Activated CD4-positive, alpha-beta T cell treated with anti-CD3 and anti-CD28 coated beads for 1 hour (primary cell): ENCODE measurements at places on chromosomes 11 and 22.

DNA sequence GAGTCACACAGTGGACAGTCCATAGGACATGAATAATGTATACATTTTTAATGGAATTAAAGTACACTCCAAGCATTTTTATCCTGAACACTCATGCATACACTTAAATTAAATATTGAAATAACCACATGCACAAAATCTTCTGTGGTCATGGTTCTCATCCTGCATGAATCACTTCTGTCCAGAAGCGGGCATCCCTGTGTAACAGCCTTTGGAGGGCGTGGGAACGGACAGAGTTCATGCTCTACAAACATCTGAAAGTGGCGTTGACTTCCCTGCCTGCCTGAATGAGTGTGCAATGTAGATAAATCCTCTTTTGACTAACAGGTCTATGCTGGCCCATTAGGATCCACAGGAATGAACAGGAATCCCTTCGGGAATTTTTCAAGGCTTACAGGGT, 780.2 kb downstream of the BRD1 start:
- DNase-seq, result no peak

DNA sequence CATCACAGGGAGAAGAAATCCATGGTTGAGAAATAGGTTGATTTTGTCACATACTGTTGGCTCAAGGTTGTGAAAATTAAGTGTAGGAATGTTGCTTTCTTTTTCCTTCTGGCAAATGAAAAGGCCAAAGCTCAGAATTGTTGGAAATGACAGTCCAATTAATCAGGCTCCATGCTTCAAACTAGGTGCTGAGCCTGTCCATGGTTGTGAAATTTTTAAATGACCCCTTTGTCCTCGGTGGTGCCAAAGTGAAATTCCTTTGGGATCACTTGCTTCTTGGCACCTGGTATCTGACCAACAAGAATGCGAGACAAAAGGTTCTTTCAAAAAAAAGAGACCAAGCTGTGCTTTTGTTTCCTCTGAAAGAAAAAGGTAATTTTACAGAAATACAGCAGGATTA, 451.9 kb downstream of the ETS1 start:
- DNase-seq, result no peak

DNA sequence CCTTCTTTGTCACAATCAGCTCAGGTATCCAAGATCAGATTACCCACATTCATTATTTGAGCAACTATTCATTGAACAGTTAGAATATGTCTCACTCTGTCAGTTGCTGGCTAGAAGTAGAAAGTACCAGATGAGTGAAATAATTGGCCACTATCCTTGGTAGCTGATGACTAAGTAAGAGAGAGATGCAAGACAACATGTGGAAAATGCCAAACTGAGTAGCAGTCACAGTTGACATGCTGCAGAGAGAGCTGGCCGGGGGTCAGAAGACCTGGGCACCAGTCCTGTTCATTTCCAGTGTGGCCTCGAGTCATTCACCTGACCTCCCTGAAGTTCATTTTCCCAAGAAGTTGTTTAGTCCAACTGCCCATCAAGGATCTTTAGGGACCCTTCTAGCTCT, 22.5 kb upstream of the SMIM35 start:
- DNase-seq, result no peak

DNA sequence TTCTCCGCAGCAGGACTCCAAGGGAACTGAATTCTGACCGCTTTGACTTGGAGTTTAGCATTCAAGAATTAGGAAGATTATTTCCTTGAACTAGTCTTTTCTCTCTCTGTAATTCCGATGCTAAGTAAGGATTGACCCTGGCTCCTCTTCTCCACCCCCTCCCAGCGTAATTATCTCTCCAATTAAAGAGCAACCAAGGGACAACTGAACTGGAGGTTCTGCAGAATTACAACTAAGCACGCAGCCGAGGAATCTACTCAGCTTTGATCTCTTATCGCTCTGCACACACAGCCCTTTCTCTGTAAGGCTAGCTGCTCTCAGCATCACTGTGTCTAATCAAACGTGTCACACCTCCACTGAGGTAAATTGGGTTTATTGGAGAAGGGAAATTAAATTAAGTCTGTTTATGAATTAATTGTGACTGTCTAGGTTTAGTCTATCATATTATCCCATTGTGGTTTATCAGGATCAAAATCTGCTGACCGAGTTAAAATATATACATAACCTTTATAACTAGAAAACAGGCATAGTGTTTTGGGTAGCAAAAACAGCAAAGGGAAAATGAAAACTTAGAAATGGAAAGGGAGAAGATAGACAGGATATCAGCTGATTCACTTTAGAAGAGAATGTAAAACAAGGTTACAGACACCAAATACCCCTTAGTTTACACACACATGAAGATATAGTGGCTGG, 241.3 kb upstream of the LARGE1 start:
- DNase-seq, result no peak

DNA sequence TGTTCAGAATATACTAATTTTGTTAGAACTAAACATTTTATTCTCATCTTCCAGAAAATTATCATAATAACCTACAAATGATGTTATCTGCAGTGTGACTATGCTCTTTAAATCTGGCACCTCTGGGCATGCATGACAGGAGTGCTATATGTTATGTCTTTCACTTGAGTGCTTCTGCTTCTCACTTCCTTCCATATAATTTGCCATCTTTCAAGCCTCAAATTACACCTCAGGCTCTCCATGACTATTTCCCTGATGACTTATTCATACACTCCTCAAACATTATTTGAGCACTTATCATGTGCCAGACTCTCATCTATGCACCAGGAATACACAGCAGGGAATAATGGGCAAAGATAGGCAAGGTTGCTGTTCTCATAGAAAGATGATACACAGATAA, 219.3 kb upstream of the POU2AF2 start:
- DNase-seq, result no peak

DNA sequence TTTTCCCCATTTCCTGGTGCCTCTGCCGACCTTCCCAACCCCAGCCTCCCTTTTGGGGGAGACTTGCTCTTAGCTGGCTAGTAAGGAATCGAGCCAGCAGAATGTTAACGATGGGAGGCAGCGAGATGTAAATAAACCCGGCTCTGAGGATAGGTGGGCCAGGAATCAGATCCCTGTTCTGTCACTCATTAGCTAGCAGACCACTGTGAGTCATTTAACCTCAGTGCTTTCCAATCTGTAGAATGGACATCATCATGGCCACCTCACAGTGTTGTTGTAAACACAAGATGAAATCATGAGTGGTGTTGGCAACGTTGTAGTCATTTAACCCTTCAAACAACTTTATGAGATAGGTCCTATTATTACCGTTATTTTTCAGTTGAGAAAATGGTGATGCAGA, 208.6 kb downstream of the KIRREL3 start:
- no peak for DNase-seq

GRCh38 chr11:110286298-110287040, 9.9 kb downstream of the RDX start:
- no peak for DNase-seq

- no peak for DNase-seq
Observed at GRCh38 chr22:36366291-36366708, 21.5 kb downstream of the MYH9 start.

DNA sequence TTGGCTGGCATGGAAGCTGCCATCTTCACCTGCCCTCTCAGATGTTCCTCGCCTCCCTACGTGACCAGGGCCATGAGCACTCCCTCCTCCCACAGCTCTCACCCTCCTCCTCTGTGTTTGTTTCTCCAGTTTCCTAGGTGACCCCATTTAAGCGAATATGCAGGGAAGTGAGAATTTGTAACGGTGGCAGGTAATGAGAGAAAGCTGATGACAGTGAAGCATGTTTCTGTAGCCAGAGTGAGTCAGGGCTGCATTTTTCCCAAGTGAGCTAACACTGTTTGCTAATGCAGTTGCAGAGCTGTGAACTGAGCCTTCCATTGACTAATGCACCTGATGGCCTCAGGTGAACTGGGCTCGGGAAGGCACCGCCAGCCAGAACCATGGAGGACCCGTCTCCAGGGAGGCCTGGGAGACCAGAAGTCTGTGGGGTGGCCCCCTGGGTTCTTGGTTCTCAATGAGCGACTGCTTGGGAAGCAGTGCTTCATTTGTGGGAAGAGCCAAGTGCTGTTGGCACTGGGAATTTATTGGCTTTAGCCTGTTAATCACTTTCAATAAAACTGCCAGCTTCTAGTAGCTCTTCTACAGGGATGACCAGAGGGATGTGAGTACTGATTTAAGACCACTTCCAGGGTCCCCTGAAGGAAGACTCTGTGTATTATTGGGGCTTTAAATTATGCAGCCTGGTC, 64.5 kb downstream of the BARX2 start:
- DNase-seq, result no peak

- no peak for DNase-seq
Observed at GRCh38 chr11:29256580-29256979, 760.2 kb downstream of the KCNA4 start.

DNA sequence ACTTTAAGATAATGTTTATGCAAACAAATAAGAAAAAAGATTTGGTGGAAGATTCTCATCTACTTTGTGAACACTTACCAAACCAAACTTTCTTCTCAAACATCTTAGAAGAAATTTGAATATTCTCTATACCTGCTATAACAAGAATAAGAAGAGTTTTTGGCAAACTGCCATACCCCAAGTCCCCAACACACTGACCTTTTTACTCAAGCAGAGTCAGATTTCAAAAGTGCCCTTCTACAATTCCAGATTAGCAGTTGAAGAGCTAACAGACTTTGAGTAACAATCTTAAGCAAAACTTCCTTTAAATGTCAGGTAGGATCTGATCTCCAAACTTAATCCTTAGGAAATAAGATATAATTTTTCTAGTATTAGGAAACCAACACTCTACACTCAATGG, 33.9 kb downstream of the TSG101 start:
- DNase-seq, result no peak

DNA sequence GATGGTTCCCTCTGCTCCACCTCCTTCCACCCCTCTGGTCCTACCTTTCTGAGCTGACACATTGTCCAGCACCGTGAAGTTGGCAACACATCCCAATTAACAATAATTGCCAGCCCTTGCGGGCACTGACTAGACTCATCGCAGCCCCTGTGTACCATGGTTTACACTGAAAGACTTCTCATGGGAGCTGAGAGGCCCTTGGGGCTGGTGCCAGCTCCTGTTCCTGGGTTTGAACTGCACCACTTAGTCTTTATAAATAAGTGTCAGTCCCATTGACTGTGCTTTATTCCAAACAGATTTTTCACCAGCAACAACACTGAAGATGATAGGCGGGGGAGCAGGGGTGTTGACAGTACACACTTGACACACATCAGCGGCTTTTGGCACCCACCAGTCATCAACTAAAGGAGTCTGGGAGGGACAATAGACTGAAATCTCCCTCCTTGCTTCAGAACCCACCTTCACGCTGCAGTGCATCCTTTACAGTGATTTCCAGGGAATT, 447.3 kb downstream of the NTM start:
- no peak for DNase-seq

DNA sequence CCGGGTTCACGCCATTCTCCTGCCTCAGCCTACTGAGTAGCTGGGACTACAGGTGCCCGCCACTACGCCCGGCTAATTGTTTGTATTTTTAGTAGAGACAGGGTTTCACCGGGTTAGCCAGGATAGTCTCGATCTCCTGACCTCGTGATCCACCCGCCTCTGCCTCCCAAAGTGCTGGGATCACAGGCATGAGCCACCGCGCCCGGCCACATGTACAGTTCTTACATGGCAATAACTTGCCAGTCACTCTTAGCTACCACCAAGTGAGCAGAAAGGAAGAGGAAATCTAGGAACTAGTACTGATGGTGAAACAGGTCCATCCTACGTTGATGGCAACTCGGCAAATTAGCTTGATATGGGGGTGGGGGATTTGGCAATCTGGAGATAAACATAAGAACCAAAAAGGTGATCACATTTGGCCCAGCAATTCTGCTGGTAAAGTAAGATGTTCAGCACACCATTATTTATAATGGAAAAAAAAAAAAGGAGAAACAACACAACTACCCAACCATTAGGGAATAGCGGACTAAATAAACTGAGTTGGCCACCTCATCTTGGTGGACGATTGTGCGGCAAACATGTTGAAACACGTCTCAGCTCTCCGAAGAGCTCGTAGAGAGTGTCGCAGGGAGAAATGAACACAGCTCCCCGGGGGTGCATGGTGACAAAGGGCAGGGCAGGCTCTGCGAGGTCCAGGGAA, 5.3 kb downstream of the NLRP6 start:
- DNase-seq, result no peak

GRCh38 chr11:15958910-15959309, 397.4 kb downstream of the SOX6 start:
- no peak for DNase-seq

GRCh38 chr22:29393019-29393608, 4.7 kb upstream of the AP1B1 start:
- no peak for DNase-seq
